ENCODE measurements at places on chromosomes 7 and 10.

DNA sequence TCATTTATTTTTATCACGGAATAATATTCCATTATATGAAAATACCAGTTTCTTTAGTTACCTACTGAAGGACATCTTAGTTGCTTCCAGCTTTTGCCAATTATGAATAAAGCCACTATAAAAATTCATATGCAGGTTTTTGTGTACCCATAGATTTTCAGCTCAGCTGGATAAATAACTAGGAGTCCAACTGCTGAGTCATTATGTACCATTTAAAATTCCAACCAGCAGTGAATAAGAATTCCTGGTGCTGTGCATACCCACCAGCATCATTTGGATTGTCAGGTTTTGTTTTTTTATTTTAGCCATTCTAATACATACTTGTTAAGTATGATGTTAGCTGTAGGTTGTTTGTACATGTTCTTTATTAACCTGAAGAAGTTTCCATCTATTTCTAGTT is 14.5 kb downstream of the FAM24B start:
- no peak for DNase-seq

GRCh38 chr7:81447351-81447952 is 322.4 kb downstream of the HGF start:
- no peak for DNase-seq

DNA sequence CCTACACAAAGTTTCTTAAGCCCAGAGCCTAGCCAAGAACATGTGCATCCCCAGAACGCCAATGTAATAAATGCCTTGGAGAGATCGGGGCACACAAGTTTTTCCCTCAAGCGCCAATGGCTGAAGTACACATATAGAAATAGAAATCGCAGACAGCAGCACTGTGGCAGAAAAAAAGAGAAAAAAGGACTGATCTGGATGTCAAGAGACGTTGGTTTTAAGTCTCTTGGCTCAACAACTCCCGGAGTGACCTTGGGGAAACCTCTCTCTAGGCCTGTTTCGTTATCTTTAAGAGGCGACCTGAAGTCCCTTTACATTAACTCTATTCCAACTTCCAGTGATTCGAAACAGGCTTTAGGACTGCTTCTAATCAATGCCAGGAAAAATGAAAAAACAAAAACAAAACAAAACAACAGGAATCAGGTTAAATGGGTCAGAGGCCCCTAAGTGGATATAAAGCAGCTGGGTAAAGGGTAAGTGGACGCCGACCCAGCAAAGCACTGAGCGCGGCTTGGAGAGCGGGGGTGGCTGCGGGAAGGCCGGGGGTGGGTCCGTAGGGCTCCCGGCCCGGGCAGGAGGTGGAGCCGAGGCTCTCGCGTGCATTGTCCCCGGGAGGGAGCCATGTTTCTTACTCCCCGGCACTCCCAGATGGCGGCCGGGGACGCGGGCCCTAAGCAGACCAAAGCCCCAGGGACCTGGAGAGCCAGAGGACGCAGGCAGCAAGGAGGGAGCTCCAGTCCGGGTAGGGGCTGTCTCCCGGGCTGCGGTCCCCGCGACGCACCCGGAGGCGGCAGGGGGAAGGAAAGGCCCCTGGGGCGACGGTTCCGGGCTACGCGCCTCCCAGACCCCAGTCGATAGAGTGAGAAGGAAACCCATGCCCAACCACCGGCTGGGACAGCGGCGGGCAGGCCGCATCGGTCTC is 757 bp downstream of the EIF3A start:
- DNase-seq: peak; percentile 31

DNA sequence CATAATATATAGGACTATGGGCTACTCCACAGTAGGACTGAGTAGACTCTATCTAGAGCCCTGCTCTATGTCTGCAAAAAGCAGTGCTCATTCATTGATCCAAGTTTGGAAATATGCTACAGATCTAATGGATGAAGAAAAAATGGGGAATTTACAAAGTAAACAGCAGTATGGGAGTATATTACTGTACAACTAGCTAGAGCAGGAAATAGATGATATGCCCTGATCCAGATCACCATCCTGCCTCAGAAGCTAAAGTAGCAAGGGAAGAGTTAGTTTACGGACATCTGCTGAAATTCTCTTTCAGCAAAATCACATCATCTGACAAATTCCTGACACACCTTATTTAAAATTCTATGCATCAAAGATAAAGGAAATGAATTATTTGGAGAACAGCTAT is 168.2 kb upstream of the SEMA3A start:
- DNase-seq: no peak

- peak; percentile 1 for DNase-seq
Measured at GRCh38 chr7:134458341-134458805, 527 bp downstream of the AKR1B1 start.

DNA sequence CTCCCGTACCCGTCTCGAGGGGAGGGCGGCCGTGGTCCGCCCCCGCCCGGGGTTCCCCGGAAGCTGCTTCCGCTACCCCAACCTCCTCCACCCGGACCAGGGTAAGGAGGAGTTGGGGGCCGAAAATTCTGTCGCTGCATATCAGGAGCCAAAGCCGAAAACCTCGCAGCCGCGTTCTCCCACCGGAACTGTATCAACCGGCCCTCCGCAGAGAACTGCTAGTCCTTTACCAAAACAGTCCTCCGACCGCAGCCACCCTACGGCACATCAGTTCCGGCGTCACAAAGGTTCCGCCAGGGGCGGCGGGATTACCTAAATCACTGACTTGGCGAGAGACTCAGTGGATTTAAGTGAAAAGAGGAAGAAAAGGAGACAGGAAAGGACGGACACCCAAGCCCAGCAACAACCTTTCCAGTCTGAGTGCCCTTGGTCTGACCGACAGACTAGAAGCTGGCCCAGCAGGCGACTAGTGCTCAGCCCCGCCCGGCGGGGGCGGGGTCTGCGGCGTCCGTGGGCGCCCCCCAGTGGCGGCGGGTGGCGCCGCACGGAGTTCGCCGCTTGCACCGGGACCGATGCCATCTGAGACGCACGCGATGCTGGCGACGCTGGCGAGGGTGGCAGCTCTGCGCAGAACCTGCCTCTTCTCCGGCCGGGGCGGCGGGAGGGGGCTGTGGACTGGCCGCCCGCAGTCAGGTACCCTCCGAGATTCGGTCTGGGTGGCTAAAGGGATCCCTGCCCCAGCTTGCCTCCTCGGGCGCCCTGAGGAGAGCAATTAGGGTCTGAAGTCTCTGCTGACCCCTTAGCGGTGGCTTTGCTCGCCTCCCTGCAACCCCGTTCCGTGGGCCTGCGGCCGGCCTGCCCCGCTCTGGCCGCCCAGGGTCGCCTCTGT is at the start of the genes MPLKIP and SUGCT:
Gene MPLKIP, minus strand, starts transcription at position 195 of the 889 bp plus-strand sequence. Its CDS starts 55 bp downstream, at position 140.
Gene SUGCT, plus strand, starts transcription at position 578 of the 889 bp plus-strand sequence.
- DNase-seq: peak; percentile 74

DNA sequence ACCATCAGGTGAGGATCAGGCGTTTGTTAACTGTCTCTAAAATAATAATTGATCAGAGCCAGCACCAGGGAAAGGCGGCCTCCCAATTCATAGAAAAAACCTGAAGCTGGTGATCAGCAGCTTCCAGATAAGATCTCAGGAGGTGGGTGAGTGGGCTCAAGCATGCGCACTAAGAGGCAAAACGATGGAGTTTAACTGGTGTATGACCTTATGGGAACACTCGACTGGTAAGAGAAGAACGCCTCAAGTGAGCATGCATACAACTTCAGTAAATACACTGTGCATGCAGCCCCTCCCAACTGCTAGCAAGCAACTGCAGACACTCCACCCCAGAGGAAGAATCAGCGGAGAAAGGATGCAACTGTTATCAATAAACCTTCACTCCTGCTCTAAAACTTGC is 18.1 kb downstream of the RAPGEF5 start:
- no peak for DNase-seq

DNA sequence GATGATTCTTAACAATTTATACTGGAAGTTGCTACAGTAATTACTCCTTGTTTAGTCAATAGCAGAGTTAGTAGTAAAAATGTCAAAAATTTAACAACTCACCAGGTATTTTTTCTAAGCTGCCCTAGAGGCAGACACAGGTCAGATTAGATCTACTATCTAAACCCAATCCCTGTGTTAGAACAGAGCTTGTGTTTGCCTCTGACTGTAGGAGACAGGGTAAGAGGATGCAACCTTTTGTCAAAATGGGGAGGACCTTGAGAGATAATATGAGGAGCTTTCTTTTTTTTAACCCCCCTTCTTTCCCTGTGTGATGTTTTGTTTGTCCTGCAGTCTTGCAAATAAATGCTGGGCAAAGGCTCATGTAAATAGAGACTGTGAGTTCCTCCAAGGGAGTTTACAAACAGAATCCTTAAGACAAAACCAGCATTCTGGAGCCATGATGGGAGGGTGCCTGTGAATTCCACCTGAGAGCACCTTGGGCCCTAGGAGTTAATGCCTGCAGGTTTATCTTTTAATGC is 353.1 kb downstream of the GATA3 start:
- DNase-seq: no peak

- DNase-seq: no peak
Measured at GRCh38 chr7:55054758-55055157, 35.9 kb downstream of the EGFR start.

GRCh38 chr10:28971764-28972163 is 294.4 kb downstream of the BAMBI start:
- no peak for DNase-seq

DNA sequence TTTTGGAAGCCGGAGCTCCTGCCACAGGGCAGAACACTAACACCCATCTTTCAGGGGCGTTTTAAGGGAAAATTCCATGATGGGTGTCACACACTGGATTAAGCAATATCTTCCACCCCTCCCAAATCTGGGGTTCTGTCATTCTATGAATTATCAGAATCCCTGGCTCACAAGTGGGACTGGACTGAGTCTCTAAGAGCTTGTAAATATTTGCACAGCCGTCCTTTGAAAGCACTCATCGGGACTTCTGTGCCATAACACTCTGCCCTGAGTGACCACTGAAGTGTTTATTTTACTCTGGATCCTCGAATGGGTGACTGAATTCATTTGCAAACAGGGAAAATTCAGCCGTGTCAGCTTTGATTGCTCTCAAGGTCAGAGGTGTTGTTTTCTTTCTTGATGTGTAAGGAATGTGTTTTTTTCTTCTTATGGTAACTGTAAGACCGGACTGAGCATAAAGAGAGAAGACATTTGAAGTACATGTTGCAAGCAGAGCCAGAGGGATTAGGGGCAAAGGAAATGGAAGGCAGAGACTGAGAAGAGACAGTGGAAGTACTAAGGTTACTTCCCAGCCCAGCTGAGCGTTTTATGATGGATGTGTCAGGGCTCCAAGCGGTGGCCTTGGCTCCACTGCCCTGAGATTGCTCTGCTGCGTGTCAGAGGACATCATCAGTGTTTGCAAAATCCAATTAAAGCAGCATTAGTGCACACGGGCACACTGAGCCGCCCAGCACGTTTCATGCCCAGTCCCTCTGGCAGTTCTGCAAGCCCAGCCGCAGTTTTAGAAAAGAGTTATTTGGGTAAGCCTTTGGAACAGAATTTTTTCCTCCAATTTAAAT is 17.7 kb upstream of the GTPBP4 start:
- DNase-seq: no peak

DNA sequence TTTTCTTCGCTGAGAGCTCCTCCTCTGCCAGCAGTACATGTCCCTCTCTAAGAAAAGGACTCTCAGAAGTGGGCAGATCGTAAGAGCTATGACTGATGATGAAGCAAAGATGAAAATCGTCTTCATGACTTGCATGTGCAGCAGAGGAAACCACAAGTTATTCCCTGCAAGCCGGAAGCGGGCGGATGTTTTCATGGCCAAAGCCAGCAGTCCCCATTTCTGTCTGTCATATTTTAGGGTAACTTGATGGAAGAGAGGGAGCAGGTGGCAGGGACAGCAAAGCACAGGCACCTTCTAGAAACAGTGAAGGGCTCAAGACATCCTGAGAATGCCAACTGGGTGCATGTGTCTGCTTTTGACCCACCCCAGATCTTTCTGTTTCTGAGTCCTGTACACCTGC is 19.9 kb downstream of the KLF6 start:
- no peak for DNase-seq

GRCh38 chr10:95377950-95378349 is 87.1 kb upstream of the PDLIM1 start:
- DNase-seq: no peak

- DNase-seq: no peak
Measured at GRCh38 chr10:24706479-24707118, 17.1 kb downstream of the ARHGAP21 start.

All from stimulated activated CD4-positive, alpha-beta T cell treated with anti-CD3 and anti-CD28 coated beads, Interleukin-1b, Interleukin-23, amount 100 ng/mL, for 1 hour (primary cell).